PC-9 (cell line): ENCODE measurements at places on chromosomes 7 and 10. TPM values are rescaled to one million over a fixed set of nuclear protein-coding genes. Genes with fewer than 3 reads are reported as not detected.

- no peak for DNase-seq
These were observed 420.3 kb downstream of the LRMDA start for GRCh38 chr10:75851580-75852345.

DNA sequence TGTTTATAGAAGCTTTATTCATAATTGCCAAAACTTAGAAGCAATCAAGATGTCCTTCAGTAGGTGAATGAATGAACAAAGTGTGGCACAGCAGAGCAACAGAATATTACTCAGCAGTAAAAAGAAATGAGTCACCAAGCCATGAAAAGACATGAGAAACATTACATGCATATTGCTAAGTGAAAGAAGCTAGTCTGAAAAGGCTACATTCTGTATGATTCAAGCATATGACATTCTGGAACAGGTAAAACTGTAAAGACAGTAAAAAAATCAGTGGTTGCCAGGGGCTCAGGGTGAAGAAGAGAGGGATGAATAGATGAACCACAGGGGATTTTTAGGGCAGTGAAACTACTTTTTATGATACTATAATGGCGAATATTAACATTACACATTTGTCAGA lies 80.9 kb upstream of the APBB1IP start:
- DNase-seq: no peak

DNA sequence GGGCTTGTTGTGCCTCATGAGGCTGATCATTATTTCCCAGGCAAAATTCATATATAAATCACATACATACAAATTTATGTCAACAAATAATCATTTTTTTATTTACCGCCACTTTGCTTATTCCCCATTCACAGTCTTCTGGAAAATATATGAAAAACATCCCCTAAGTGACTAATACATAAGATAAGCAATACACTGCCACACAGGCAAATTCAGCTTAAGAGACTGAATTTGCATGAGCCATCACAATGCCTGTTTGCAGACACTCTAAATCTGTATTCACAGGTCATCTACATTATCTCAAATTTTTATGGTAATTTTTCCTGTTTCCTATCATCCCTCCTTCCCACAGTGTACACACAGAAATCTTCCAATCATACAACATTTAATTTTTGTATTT lies 13.2 kb downstream of the OSBPL3 start:
- DNase-seq: no peak

GRCh38 chr7:127678337-127678736 lies 26.3 kb downstream of the SND1 start:
- DNase-seq: no peak

- no peak for DNase-seq
These were observed 5.7 kb downstream of the SKAP2 start for GRCh38 chr7:26858735-26859134.

Gene TMEM120A
- total RNA-seq: 26.9 and 27.0 TPM in 2 replicates

Gene SPDYE6
- total RNA-seq: not detected in 2 replicates

Gene HOXA5
- total RNA-seq: 0.63 and 1.0 TPM in 2 replicates

Gene CTNNA3
- not detected in 2 replicates for total RNA-seq

Gene SMO
- total RNA-seq: 1.2 and 1.9 TPM in 2 replicates

GRCh38 chr7:17359610-17360009 lies 61.2 kb downstream of the AHR start:
- DNase-seq: no peak

DNA sequence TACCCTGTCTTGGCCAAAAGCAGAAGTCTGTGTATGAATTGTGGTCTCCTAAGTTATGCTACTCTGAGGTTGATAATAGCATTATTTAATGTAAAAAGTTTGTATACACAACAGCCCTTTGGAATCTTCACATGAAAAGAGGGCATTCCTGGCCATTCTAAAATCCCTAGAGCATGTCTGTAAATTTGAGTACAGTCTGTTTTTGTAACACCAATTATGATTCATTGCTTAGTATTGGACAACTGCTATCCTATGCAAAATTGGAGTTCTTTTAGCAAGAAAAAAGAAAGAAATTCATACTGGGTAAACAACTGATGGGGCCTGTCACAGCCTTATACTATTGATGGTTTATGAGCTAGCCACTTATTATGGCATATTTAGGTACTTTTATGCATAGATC lies 10.2 kb downstream of the CUTC start:
- no peak for DNase-seq

GRCh38 chr10:111724121-111724520 lies 459.4 kb downstream of the GPAM start:
- DNase-seq: no peak

DNA sequence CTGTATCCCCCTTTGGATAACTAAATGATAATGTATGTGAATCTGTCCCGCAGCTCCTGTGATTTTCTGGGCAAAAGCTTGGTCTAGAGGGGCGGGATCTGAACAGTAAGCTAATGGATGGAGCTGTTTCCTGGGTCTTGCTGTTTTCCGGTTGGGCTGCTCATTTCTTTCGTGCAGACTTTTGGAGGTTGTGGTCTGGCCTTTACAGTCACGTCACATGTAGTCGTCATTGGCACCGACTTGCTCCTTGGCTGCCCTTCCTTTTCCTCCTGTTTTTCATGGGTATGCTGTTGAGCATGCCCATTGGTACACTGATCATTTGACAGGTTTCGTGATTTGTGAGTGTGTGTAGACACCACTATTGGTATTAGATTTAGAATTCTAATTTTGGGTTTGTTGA lies 2.0 kb downstream of the FBH1 start:
- DNase-seq: no peak
